K562 (cell line): ENCODE measurements at places on chromosomes 6 and 20. TPM values are rescaled to one million over a fixed set of nuclear protein-coding genes. Genes with fewer than 3 reads are reported as not detected.
A peak's percentile ranks its signal among the peaks of the same experiment; 100 is the strongest.

GRCh38 chr20:5122873-5123260 lies 3.1 kb upstream of the PCNA start:
- peaks cover 10% of the 10 kb centered on the region; the same call in 2 of the 3 replicates for H3K4me1 ChIP-seq
- no peak overlapping the region for H3K4me3 ChIP-seq
- H3K27ac ChIP-seq = peak overlapping the region; percentile 52; the same call in 2 of the 3 replicates
- no peak for DNase-seq

- H3K4me3 ChIP-seq = no peak overlapping the region
- H3K36me3 ChIP-seq = peaks cover 65% of the 10 kb centered on the region
- H3K4me1 ChIP-seq = peaks cover 4% of the 10 kb centered on the region
- H3K27ac ChIP-seq = no peak overlapping the region
- no peak for DNase-seq
Measured at GRCh38 chr6:34866509-34866908, 21.3 kb downstream of the TAF11 start.

DNA sequence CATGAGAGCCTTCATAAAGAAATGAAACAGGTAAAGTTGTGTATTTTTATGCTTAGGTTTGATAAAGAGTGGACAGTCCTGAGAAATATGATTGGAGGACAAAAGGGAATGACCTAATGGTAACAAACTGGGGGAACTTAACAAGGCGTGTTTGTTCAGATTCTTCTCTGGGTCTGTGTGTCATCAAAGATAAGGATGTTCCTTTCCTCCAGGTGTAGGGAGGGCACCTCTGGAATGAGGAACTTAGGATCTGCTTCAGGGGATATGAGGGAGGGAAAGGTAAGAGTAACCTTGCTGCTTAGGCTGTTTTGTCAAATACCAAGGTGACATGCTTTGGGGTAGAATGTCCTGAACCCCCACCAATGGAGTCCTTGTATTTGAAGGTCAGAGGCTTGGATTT lies 291.9 kb downstream of the KCNQ5 start:
- no peaks in the 10 kb centered on the region for H3K27me3 ChIP-seq
- H3K4me3 ChIP-seq = no peak overlapping the region
- no peaks in the 10 kb centered on the region for H3K36me3 ChIP-seq
- H3K4me1 ChIP-seq = no peaks in the 10 kb centered on the region
- peak; percentile 4 for DNase-seq
- no peak overlapping the region for H3K27ac ChIP-seq

DNA sequence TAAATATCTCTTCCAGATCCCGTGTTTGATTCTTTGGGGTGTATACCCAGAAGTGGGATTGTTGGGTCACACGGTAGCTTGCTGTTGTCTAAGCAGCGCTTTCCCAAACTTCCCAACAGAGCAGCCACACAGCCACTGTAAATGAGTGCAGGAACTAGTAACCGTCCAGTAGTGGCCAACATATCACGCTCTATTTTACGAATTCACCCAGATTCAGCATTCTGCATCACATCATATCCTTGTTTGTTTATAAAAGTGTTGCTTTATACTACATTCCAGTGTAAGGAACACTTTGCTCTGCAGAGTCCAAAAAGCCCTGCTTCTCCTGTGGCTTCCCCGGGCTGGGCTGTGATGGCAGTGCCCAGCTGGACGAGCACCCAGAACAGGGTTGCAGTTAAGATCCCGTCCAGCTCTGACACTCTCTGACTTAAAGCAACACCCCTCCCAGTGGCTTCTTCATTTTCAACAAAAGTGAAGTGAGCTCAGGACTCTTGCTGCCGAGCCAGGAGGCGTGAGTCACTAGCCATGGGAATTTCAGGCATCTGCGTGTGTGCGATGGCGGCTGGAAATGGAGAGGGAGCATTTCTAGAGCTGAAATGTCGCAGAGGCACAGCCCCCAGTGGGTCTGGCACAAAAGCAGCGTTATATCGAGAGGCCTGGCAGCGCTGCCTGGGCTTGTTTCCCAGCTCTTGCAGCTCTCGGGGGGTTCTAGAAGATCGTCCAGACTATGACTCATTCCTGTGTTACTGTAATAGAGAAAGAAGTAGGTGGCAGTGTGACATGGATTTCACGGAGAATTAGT lies 216.3 kb upstream of the ECI2 start:
- DNase-seq = peak; percentile 22
- H3K4me1 ChIP-seq = no peaks in the 10 kb centered on the region; the same call in 1 of the 2 replicates
- no peak overlapping the region for H3K4me3 ChIP-seq
- H3K36me3 ChIP-seq = no peaks in the 10 kb centered on the region
- H3K27me3 ChIP-seq = peaks cover 45% of the 10 kb centered on the region

- H3K4me1 ChIP-seq = no peaks in the 10 kb centered on the region; the same call in 1 of the 2 replicates
- DNase-seq = no peak
- peaks cover 16% of the 10 kb centered on the region; the same call in 2 of the 3 replicates for H3K36me3 ChIP-seq
- H3K27me3 ChIP-seq = no peaks in the 10 kb centered on the region
- no peak overlapping the region for H3K4me3 ChIP-seq
Measured at GRCh38 chr20:37863289-37863688, 39.6 kb upstream of the VSTM2L start.

DNA sequence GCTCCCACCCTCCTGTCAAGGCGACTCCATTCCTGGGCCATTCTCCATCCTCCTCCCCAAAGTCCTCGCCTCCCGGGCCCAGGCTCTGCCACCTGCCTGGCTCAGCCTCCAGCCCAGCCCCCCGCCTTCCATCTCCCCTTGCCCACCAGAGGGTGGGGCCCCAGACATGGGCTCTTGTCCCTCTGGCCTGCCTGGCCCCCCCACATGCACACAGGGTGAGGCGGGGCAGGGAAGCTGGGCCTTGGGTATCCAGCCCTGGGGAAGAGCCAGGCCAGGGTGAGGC lies 95.2 kb downstream of the YTHDF1 start:
- no peak overlapping the region for H3K27ac ChIP-seq
- peaks cover 92% of the 10 kb centered on the region for H3K27me3 ChIP-seq
- H3K4me3 ChIP-seq = no peak overlapping the region
- no peaks in the 10 kb centered on the region for H3K4me1 ChIP-seq

The ZNF335 gene
- polyA plus RNA-seq = 10.4 and 13.2 TPM in 2 replicates

The HLA-DQB1 gene
- not detected in 2 replicates for polyA plus RNA-seq
